ENCODE measurements at places on chromosomes 5 and 9. TPM values are rescaled to one million over a fixed set of nuclear protein-coding genes. Genes with fewer than 3 reads are reported as not detected.
A peak's percentile ranks its signal among the peaks of the same experiment; 100 is the strongest.

Gene IFNA2
- not detected for total RNA-seq

GRCh38 chr9:110303133-110303532 lies 34.5 kb downstream of the TXNDC8 start:
- DNase-seq = no peak
- no peak overlapping the region for H3K27ac ChIP-seq
- H3K27me3 ChIP-seq = peaks cover 3% of the 10 kb centered on the region

Gene STPG3
- total RNA-seq = not detected

Gene CDH6
- not detected for total RNA-seq

GRCh38 chr5:93622240-93622885 lies 39.3 kb downstream of the NR2F1 start:
- DNase-seq = no peak
- H3K27me3 ChIP-seq = no peaks in the 10 kb centered on the region
- peak overlapping the region; percentile 72 for H3K4me3 ChIP-seq
- H3K4me1 ChIP-seq = peaks cover 26% of the 10 kb centered on the region
- no peaks in the 10 kb centered on the region for H3K36me3 ChIP-seq
